ENCODE measurements at places on chromosomes 4 and X.

GRCh38 chr4:134862116-134862515 is 660.5 kb upstream of the PABPC4L start:
- no peak for DNase-seq

- no peak for DNase-seq
Measured at GRCh38 chr4:13159041-13159620, 325.0 kb downstream of the RAB28 start.

GRCh38 chr4:123319639-123320038 is 77.0 kb upstream of the SPRY1 start:
- no peak for DNase-seq

DNA sequence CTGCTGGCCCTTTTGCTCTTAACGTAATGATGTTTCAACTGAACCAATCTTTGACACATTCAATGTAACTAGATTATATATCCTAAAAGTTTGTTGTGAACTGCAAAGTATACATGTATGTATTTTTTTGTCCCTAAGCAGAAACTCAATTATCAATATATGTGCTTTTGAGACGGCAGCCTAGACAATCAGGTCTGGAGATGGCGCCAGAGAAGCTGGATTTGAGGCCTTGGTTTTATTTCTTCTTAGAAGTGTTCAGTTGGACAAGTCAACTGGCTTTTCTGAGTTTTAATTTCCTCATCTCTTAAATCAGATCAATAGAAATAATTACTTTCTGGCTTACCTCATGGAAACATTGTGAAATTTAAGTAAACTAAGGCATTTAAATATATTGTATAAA is 62.5 kb downstream of the DCAF8L1 start:
- peak; percentile 37 for DNase-seq

DNA sequence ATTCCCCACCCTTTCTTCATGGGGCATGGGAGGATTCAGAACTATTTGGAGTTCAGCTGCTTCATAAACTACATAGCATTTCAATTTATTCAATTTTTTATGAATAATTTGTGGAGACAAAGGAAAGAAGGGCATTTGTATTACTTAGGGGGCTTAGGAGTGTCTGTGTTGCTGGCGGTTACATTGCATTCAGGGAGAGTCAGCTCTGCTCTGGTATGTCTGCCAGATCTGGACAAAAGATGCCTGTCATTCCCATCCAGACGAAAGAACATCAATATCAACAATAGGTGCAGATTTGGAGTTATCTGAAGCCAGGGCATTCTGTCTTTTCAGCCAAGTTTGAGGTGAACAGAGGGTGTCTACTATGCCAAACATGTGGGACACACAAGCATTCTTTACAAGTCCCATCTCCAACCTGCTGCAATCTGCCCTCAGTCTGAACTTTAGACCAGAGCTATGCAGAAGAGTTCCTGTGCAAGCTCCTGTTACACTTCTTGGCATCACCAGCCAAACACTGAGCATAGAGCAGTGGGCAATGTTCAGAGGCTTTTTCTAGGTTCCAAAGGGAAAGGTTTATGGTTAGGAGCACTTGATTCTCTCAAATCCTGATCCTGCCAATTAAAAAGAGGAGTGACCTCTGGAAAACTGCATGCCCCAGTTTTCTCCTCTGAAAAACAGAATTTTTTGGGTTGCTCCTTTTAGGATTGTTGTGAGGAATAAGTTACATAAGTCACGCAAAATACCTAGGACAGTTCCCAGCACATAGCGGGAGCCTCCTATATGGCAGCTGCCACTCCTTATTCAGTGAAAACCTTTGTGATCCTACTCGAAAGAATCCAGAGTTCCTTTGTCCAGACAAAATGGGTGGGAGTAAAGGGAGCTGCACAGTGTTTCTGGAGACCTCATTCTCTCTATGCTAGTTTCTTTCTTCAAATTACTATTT is 719.5 kb upstream of the SLIT2 start:
- DNase-seq: no peak

DNA sequence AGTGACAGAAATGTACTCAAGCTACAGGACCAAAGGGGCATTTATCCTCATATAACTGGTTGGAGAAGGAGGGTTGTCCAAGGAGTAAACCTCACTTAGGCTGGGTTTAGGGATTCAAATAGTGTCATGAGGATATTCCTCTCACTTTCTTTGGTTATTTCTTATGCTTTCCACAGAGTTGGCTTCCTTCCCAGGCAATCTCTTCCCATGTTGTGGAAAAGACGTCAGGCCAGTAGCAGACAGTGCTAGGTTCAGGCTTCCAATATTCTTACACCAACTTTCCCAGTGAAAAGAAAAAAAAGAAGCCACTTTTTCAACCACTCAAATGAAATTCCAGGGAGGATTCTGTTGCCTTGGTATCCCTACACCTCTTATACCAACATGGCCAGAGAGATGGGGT is 653.0 kb downstream of the C4orf33 start:
- DNase-seq: no peak

Data from GDM1 (cell line).